ENCODE measurements at places on chromosomes 7 and 10.

DNA sequence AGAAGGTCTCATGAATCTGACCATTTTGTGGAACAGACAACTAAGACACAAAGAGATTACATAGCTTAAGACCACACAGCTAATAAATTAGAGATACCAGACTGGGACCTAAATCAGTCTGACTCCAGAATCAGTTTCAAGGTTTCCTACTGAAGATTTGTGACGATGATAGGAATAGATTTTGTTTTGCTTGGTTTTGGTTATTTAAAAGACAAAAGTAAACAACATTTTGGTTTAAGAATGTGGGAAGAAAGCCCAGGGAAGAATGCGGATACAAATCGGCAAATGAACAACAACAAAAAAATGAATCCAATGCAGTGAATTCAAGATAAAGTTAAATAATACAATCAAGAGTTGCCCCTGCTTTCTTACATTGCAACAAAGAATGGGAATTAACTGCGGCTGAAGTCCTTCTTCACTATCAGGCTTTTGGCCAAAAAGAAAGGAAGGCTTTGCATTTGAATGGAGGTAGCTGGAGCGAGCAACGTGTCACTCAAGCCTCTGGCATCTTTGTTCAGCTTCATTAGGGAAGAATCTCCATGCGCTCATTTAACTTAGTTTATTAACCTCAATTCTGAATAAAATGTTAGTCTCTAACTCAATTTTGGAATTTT, 210.8 kb downstream of the ADAM12 start:
- no peak for DNase-seq

GRCh38 chr10:128121750-128122412, 4.3 kb downstream of the MKI67 start:
- DNase-seq, result no peak

DNA sequence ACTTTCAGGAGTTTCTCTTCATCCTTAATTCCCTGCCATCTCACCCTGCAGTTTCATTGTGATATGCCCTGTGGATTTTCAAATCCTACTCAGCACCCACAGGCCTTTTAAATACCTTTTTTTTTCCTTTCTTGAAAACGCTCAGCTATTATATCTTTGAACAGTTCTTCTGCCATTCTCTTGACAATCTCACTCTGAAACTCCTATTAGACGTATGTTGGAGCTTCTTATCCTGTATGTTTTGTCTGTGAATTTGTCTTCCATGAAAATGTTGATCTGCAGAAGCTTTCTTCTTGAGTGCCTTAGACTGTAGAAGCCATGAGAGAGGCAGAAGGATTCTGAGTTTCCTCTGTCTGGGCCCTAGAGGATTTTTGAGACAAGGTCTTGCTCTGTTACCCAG, 18.9 kb upstream of the YAE1 start:
- DNase-seq, result no peak

- no peak for DNase-seq
These were observed 641 bp upstream of the ASB13 start for GRCh38 chr10:5666841-5667630.

GRCh38 chr10:82089327-82089726, 214.3 kb downstream of the NRG3 start:
- no peak for DNase-seq

- no peak for DNase-seq
These were observed 7.1 kb downstream of the AGMO start for GRCh38 chr7:15554744-15555143.

DNA sequence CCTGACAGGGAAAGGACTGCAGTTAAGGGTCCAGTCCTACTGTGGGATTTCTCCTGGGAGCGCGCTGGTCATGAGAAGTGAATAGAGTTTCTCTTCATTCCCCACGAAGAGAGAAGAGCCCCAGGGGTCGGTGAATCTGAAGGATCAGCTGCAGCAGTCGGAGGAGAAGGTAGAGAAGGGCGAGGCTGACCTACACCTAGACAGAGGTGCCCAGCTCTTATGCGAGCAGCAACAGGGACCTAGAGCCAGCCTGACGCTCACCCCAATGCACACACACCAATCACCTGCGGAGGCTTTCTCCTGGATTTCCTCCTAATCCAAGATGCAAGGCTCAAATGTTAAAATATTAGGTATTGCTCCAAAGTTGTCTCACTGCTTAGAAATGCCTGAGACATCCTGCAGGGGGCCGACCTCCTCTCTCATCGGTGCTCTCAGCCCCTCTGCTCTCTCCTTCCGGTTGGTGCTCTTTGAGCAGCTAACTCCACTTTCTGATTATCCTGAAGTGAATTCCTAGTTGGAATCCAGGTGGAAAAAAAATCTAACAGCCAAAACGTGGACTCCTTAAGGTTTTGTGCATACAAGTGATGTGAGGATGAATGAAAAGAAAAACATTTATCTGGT, 176.4 kb downstream of the AHR start:
- DNase-seq, result peak; percentile 17

- DNase-seq, result no peak
These were observed 107.5 kb downstream of the MTPAP start for GRCh38 chr10:30241422-30242110.

- DNase-seq, result no peak
These were observed 246.7 kb downstream of the KLF6 start for GRCh38 chr10:3538291-3538655.

GRCh38 chr10:120105001-120105400, 212.5 kb downstream of the SEC23IP start:
- DNase-seq, result no peak

DNA sequence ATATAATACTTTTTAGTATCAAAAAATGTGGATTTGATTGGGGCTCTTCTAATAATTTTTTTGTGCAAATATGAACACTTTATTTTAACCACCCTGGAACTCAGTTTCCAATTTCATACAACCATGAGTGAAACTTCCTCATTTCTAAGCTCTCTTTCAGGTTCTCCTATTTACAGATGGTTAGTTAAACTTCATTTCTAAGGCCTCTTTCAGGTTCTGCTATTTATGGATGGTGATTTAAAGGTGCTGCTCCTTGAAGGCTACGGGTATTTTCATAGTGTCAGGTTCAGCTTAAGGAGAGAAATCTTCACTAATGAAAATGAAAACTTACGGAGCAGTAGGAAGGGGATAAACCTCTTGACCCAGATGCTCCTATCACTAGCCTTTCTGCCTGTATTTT, 568.3 kb downstream of the KIF20B start:
- no peak for DNase-seq

- no peak for DNase-seq
These were observed 229.3 kb upstream of the MEOX2 start for GRCh38 chr7:15915686-15916293.

- no peak for DNase-seq
These were observed 41.6 kb upstream of the COL13A1 start for GRCh38 chr10:69760072-69760471.

GRCh38 chr7:148789220-148789619, 90.5 kb downstream of the CUL1 start:
- no peak for DNase-seq

DNA sequence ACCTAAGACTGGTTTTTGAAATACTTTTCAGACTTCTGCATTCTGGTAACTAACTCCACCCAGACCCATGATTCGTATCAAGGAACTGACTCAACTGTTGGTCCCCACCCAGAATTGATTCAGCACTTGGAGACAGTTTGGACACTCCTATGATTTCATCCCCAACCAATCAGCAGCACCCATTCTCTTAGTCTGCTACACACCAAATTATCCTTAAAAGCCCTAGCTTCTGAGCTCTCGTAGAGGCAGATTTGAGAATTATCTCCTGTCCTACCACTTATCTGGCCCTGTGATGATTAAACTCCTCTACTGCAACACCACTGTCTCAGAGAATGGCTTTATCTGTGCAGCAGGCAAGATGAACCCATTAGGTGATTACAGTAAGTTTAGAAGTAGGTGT, 7.7 kb upstream of the GSTO1 start:
- no peak for DNase-seq

DNA sequence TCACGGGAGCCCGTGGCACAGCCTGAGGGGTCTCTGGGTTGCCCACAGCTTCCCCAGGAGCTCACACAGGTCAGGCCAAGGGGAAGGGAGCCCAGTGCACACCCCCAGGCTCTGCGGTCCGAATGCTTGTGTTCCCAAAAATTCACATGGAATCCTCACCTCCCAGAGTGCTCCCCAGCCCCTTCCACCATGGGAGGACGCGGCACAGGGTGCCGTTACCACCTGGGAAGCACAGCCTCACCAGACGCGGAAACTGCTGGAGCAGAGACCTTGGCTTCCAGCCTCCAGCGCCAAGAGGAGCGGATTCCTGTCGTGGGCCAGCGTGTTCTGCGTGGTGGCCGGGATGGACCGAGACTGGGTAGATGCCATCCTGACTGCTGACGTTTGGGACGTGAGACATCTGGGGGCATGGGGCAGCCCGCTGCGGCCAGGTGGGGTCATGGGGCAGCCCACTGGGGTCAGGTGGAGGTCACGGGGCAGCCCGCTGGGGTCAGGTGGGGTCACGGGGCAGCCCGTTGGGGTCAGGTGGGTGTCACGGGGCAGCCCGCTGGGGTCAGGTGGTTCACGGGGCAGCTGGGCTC, 149.4 kb downstream of the WDR37 start:
- no peak for DNase-seq

- no peak for DNase-seq
These were observed 57.3 kb downstream of the CSGALNACT2 start for GRCh38 chr10:43195557-43195956.

DNA sequence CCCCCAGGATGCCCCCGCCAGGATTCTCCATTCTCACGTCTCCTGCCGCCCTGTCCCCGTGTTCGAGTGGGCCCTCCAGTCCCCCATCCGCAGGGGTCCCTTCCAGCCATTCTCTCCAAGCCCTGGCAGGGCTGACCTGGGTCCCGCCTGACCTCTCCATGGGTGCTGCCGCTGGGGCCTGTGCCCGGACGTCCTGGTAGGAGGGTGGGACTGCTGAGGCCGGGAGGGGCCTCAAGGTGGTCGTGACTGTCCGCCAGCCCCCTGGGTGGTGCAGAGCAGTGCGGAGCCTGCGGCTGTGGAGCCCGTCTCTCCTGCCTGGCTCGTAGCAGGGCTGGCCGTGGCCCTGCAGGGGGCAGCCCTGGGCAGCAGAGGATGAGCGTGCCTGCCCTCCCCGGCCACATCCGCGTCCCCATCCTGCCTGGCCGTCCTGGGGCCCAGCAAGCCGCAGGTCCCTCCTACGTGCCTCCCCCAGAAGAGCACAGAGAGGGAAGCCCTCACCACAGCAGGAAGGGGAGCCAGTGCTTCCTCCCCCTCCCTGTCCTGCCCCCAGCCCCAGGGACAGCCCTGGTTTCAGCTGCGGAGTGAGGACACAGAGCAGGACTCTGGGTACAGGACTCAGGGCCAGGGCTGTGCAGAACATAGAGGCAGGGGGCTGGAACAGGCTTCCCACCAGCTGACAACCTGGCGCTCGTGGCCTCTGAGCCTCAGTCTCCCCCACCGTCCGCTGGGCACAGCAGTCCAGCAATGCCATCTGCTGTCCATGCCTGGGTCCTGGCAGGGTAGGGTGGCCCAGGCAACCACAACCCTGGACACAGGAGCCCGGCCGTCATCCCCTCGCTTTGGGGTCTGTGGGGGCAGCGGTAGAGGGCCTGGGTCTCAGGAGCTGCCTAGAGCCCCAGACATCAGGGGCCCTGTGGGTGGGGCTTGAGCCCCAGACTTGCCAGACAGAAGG, 1.5 kb upstream of the GRIFIN start:
- peak; percentile 34 for DNase-seq

GRCh38 chr10:112899391-112900065, 50.5 kb upstream of the TCF7L2 start:
- peak; percentile 56 for DNase-seq

DNA sequence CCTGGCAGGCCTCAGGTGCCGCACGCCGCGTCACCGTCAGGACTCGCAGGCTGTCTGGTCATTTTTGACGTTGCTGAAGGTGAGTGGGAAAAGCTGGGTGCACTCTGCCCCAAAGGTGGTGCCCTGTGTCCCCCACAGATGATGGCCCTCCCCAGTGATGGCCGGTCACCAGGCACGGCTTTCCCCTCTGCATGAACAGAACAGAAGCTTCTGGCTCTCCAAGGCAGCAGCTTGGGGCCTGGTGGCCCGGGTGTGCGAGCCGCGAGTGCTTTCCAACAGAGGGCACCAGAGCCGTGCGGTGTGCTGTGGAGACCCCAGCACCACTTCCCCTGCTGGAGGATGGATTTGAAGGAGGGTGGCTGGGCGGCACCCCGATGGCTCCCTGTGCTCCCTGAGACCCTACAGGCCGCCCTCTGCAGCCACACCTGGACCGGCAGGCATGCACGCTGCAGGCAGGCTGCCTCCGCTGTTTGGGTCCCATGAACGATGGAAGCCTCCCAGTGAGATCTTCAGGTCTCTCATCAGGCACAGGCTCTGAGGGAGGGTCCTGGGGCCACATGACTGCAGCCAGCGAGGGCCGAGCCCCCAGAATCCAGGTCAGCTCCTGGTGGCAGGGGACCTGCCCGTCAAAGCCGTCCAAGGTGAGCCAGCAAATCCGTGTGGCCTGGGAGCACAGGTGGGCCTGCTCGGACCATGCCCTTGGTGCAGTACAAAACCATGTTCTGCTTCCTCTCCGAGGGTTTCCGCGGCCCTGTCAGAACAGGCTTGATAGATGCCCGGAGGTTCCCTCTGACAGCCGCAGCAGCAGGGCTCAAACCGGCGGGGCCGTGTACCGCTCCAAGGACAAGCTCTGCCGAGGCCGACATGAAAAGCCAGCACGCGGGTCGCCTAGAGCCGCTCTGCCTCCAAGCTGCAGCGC, 195.4 kb downstream of the EBF3 start:
- no peak for DNase-seq

DNA sequence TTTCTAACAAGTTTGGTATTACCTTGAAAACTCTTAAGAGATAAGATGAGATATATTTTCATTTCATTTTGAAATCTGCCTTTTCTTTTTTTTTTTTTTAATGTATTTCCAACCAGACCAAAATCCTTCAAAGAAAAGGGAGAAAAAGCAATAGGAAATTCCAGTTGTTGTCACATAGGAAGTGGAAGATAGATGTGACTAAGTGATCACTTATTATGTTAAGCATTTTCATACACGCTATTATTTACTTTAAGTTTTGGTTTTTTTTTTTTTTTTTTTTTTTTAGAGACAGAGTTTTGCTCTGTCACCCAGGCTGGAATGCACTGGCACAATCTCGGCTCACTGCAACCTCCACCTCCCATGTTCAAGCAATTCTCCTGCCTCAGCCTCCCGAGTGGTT, 197.2 kb upstream of the FRMD4A start:
- DNase-seq, result no peak

DNA sequence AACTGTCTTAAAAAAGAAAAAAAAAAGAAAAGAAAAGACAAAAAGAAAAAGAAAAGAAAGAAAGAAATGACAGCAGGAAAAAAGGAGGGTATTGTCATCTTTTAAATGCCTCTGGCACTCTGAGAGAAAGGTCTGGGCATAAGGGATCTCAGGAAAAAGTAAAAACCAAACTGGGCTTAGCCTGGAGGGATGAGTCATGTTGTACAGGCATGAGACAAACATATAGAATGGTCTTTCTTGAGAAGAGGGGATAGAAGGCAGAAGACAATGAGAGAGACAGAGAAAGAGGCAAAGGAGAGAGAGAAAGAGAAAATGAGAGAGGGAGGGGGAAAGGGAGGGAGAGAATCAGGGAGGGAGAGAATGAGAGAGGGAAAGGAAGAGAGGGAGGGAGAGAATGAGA, 32.3 kb upstream of the KCNMA1 start:
- DNase-seq, result no peak

GRCh38 chr10:124354411-124355382, 64.0 kb downstream of the OAT start:
- DNase-seq, result peak; percentile 75
